ENCODE measurements at places on chromosomes 7 and 10. TPM values are rescaled to one million over a fixed set of nuclear protein-coding genes. Genes with fewer than 3 reads are reported as not detected.

DNA sequence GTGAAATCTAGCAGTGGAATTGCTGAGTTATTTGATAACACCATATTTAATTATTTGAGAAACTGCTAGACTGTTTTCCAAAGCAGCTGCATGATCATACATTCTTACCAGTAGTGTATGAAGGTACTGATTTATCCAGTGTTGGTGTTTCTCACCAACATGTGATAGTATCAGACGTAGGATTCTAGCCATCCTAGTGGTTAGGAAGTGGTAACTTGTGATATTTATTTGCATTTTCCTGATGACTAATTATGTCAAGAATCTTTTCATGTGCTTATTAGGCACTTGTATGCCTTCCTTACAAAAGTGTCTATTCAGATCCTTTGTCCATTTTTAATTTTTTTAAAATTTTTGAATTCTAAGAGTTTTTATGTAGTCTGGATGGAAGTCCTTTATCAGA is 54.2 kb upstream of the PLXDC2 start:
- no peaks in the 10 kb centered on the region for H3K4me1 ChIP-seq
- no peaks in the 10 kb centered on the region for H3K36me3 ChIP-seq
- no peak overlapping the region for H3K4me3 ChIP-seq
- no peak for DNase-seq

Gene FAM204A
- total RNA-seq: 8.9 TPM

GRCh38 chr10:130352291-130352645 is 216.1 kb downstream of the GLRX3 start:
- no peak overlapping the region for H3K4me3 ChIP-seq
- no peak overlapping the region for H3K27ac ChIP-seq
- no peaks in the 10 kb centered on the region for H3K4me1 ChIP-seq
- no peak for DNase-seq
- no peaks in the 10 kb centered on the region for H3K27me3 ChIP-seq
- no peaks in the 10 kb centered on the region for H3K36me3 ChIP-seq

GRCh38 chr10:3126741-3127346 is 45.7 kb downstream of the PITRM1 start:
- H3K4me1 ChIP-seq: peaks cover 41% of the 10 kb centered on the region
- DNase-seq: no peak
- H3K36me3 ChIP-seq: peaks cover 3% of the 10 kb centered on the region
- H3K27ac ChIP-seq: no peak overlapping the region
- no peaks in the 10 kb centered on the region for H3K27me3 ChIP-seq

GRCh38 chr10:121536310-121536913 is 61.8 kb downstream of the FGFR2 start:
- DNase-seq: no peak
- no peaks in the 10 kb centered on the region for H3K27me3 ChIP-seq
- no peak overlapping the region for H3K4me3 ChIP-seq
- H3K36me3 ChIP-seq: peaks cover 15% of the 10 kb centered on the region
- H3K4me1 ChIP-seq: peaks cover 21% of the 10 kb centered on the region

DNA sequence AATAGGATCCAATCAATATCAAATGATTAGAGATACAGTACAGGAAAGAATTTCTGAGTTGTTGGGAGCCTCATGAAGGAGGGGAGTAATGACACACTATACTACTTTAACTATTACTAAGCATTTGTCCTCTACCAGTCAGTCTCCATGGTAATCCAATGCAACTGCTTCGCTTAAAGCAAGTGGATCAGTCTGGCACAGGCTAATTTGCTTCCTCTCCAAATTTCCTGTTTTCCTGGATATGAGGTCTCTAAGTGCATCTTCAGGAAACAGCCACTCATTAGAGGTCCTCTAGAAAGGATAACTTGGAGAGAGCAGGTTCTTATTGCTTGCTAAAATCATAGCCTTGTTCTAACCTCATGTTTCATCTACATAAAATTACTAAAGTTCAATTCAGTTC is 8.4 kb upstream of the SEPTIN7 start:
- H3K4me3 ChIP-seq: no peak overlapping the region
- H3K36me3 ChIP-seq: no peaks in the 10 kb centered on the region
- no peak overlapping the region for H3K27ac ChIP-seq
- H3K4me1 ChIP-seq: no peaks in the 10 kb centered on the region

DNA sequence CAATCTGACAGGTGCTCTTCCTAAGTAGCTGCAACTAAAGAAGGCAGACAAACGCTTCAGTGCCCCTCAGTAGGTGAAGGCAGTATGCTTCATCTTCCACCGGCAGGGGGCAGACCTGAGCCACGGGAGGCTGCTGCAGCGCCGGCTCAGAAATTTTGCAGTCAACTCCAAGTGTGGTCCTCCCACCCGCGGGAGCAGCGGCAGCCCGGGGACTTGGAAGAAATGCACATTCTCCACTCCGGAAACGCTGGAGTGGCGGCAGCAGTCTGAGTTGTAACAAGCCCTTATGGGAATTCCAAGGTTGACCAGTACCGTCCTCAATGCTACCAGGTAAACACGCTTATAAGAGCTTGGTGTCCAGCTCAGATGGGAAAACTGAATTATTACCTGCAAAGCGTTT is 3.4 kb downstream of the IGFBP3 start:
- H3K27ac ChIP-seq: no peak overlapping the region
- H3K4me3 ChIP-seq: peak overlapping the region; percentile 11
- peaks cover 9% of the 10 kb centered on the region for H3K36me3 ChIP-seq
- no peak for DNase-seq
- peaks cover 40% of the 10 kb centered on the region for H3K4me1 ChIP-seq

Gene ARHGAP12
- 21.5 TPM for total RNA-seq

Gene ABCA13
- total RNA-seq: 9.8 TPM

Gene ANKRD30A
- total RNA-seq: not detected

Gene LLCFC1
- not detected for total RNA-seq

Gene UPK3B
- 34.3 TPM for total RNA-seq

DNA sequence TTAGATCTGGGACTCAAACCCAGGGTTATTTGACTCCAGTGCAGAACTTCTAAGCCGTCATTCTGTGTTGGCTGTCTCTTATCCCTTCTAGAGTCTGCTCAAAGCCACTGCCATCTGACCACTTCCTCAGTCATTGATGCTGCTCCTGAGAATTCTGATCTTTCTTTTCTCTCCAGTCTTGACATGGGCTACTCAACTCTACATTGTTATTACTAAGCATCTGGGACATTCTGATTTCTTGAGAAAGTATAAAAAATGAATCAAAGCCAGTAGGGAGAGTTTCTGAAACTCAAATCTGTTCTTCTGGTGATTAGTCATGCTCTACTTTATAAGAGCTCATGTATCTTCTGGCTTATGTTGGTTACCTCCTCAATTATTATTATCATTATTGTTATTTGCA is 48.7 kb downstream of the ANK3 start:
- no peaks in the 10 kb centered on the region for H3K4me1 ChIP-seq
- no peak overlapping the region for H3K27ac ChIP-seq
- no peaks in the 10 kb centered on the region for H3K36me3 ChIP-seq
- DNase-seq: no peak

- H3K27ac ChIP-seq: no peak overlapping the region
- no peak for DNase-seq
- no peak overlapping the region for H3K4me3 ChIP-seq
Observed at GRCh38 chr7:123975084-123975483, 50.0 kb downstream of the SPAM1 start.

DNA sequence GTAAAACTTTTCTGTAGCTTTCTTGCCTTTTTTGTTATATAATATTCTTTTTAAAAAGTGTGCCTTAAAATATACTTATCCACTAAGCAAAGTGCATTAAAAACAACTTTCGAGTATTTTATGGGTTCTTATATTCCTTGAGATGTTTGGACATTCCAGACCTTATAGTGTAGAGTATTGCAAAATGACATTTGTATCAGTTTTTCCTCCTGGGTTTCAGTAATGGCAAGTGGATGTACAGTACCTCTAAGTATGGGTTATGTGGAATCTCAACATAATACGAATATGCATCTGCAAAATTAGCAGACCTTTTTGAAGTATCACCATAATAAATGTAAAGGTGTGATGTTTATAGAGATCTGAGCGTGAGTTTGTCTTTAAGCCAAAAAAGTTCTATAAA is 2.7 kb downstream of the CDK13 start:
- peaks cover 65% of the 10 kb centered on the region for H3K4me1 ChIP-seq
- DNase-seq: no peak
- H3K36me3 ChIP-seq: no peaks in the 10 kb centered on the region
- H3K27ac ChIP-seq: peak overlapping the region; percentile 100
- no peaks in the 10 kb centered on the region for H3K27me3 ChIP-seq

- no peaks in the 10 kb centered on the region for H3K36me3 ChIP-seq
- no peak for DNase-seq
- no peak overlapping the region for H3K27ac ChIP-seq
- no peaks in the 10 kb centered on the region for H3K27me3 ChIP-seq
- H3K4me3 ChIP-seq: no peak overlapping the region
- H3K4me1 ChIP-seq: no peaks in the 10 kb centered on the region
Observed at GRCh38 chr7:143891457-143891856, 10.5 kb downstream of the TCAF1 start.

DNA sequence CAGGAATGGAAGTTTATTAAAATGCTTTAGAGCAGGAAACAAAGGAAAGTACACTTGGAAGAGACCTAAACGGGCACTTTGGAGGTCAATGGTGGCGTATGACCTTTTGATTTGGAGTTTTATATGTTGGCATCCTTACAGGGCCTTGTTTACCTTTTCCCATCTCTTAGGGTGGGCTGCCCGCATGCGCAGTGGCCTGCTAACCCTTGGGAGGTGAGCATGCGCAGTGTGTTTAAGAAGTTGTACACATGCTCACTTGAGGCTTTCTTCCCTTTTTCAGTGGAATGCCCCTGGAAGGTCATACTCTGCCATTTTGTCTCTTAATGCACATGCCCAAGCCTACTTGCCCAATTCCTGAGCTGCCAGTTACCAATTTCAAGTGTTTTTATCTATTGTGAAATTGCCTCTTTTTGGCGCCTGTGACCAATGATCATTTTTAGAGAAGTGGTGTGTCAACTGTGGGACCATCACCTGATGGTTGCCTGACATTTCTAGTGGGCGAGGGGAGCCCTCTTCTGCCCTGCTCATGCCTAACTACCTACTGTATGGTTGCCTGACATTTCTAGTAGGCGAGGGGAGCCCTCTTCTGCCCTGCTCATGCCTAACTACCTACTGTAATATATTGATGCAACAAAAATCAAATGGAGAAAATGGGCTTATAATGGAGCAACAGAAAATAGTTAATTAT is 138.0 kb downstream of the PPP1R9A start:
- no peaks in the 10 kb centered on the region for H3K27me3 ChIP-seq
- H3K36me3 ChIP-seq: no peaks in the 10 kb centered on the region
- no peak overlapping the region for H3K4me3 ChIP-seq
- H3K4me1 ChIP-seq: no peaks in the 10 kb centered on the region
- DNase-seq: no peak
- H3K27ac ChIP-seq: no peak overlapping the region

Gene TMEM229A
- not detected for total RNA-seq

GRCh38 chr10:15486404-15486803 is 115.3 kb upstream of the FAM171A1 start:
- no peak overlapping the region for H3K27ac ChIP-seq
- H3K4me1 ChIP-seq: peaks cover 5% of the 10 kb centered on the region
- no peak for DNase-seq
- no peaks in the 10 kb centered on the region for H3K36me3 ChIP-seq
- no peak overlapping the region for H3K4me3 ChIP-seq

DNA sequence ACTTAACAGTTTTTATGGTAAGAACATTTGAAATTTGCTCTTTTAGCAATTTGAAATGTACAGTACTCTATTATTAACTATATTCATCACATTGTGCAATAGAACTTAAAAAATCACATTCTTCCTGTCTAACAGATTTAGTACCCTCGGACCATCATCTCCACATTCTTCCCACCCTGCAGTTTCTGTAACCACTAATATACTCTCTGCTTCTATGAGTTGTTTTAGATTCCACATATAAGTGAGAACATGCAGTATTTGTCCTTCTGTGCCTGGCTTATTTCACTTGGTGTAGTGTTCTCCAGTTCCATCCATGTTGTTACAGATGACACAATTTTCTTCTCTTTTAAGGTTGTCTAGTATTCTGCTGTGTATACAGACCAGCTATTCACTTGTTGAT is 88.9 kb upstream of the SEC61G start:
- no peaks in the 10 kb centered on the region for H3K36me3 ChIP-seq
- no peak overlapping the region for H3K4me3 ChIP-seq
- DNase-seq: no peak
- no peak overlapping the region for H3K27ac ChIP-seq
- peaks cover 7% of the 10 kb centered on the region for H3K4me1 ChIP-seq

GRCh38 chr10:62050893-62051433 is 149.5 kb downstream of the ARID5B start:
- H3K4me1 ChIP-seq: peaks cover 30% of the 10 kb centered on the region
- no peak for DNase-seq
- peak overlapping the region; percentile 86 for H3K27ac ChIP-seq
- H3K4me3 ChIP-seq: peak overlapping the region; percentile 71
- H3K27me3 ChIP-seq: no peaks in the 10 kb centered on the region
- peaks cover 34% of the 10 kb centered on the region for H3K36me3 ChIP-seq

DNA sequence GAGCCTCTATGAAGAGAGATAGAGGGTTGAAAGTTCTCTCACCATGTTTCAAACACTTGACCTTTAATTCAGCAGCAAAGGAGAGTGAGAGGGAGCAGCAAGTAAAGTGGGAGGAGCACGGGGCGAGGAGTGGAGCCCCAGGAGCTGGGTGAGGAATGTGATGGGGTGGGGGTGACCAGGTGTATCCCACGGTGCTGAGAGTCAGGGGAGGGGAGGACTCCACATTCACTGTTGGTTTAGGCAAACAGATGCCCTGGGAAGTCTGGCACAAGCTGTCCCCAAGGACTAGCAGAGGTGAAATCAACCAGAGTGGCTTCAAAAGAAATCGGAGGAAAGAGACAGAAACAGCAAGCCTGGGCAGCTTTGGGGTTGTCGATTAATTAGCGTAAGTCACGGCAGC is 101.8 kb upstream of the PITRM1 start:
- H3K4me1 ChIP-seq: no peaks in the 10 kb centered on the region
- H3K4me3 ChIP-seq: no peak overlapping the region
- no peaks in the 10 kb centered on the region for H3K27me3 ChIP-seq
- H3K36me3 ChIP-seq: no peaks in the 10 kb centered on the region

Gene HOXA9
- not detected for total RNA-seq

DNA sequence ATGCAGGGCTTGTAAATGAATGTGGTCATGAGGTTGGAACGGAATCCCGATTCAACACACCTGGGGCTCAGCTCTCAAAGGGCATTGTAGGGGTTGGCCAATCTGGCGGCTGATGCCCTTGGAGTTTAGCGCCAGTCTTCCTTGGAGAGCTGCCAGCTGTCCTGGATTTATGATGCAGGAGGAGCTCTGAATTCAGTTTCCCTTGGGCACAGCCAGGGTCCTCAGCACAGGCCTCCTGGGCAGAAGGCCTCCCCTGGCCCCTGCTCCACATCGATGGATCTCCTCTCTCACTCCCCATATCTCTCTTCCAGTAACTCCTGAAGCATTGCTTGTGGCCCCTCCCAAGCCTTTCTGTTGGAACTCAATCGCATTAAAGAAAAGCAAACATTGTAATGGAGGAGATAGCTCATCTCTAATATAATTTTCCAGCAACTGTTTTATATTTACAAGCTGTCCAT is 985 bp upstream of the CYTH3 start:
- no peak overlapping the region for H3K27ac ChIP-seq
- no peak for DNase-seq
- H3K27me3 ChIP-seq: no peaks in the 10 kb centered on the region
- H3K4me3 ChIP-seq: no peak overlapping the region
- no peaks in the 10 kb centered on the region for H3K36me3 ChIP-seq
- H3K4me1 ChIP-seq: peaks cover 59% of the 10 kb centered on the region

All from esophagus squamous epithelium (tissue), 5 donors.